ENCODE measurements at places on chromosomes 5 and 9.
A peak's percentile ranks its signal among the peaks of the same experiment; 100 is the strongest.

GRCh38 chr9:97502984-97503861 is 1.8 kb downstream of the TMOD1 start:
- peaks cover 17% of the 10 kb centered on the region for H3K27me3 ChIP-seq
- peak overlapping the region; percentile 24 for H3K27ac ChIP-seq
- H3K36me3 ChIP-seq = peaks cover 8% of the 10 kb centered on the region

GRCh38 chr5:34743878-34744277 is 87.8 kb downstream of the RAI14 start:
- H3K4me3 ChIP-seq = no peak overlapping the region
- no peak overlapping the region for H3K27ac ChIP-seq
- no peaks in the 10 kb centered on the region for H3K27me3 ChIP-seq
- H3K4me1 ChIP-seq = no peaks in the 10 kb centered on the region
- no peaks in the 10 kb centered on the region for H3K36me3 ChIP-seq

GRCh38 chr9:125885405-125886034 is 138.3 kb downstream of the PBX3 start:
- H3K27me3 ChIP-seq = peaks cover 16% of the 10 kb centered on the region
- no peaks in the 10 kb centered on the region for H3K36me3 ChIP-seq
- DNase-seq = no peak
- H3K4me3 ChIP-seq = no peak overlapping the region
- peaks cover 10% of the 10 kb centered on the region for H3K4me1 ChIP-seq

DNA sequence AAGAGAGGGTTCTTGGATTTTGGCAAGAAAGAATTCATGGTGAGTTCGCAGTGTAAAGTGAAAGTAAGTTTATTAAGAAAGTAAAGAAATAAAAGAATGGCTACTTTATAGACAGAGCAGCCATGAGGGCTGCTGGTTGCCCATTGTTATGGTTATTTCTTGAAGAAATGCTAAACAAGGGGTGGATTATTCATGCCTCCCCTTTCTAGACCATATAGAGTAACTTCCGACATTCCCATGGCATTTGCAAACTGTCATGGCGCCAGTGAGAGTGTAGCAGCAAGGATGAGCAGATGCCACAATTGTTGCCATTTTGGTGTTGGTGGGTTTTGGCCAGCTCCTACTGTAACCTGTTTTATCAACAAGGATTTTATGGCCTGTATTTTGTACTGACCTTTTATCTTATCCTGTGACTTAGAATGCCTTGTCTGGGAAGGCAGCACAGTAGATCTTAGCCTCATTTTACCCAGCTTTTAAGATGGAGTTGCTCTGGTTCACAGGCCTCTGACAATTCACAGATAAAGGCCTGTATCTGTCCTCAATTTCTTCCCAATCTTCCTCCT is 1026.1 kb upstream of the DMAC1 start:
- H3K27me3 ChIP-seq = no peaks in the 10 kb centered on the region
- H3K27ac ChIP-seq = no peak overlapping the region
- no peaks in the 10 kb centered on the region for H3K36me3 ChIP-seq
- H3K4me3 ChIP-seq = no peak overlapping the region
- DNase-seq = no peak
- peaks cover 3% of the 10 kb centered on the region for H3K4me1 ChIP-seq

DNA sequence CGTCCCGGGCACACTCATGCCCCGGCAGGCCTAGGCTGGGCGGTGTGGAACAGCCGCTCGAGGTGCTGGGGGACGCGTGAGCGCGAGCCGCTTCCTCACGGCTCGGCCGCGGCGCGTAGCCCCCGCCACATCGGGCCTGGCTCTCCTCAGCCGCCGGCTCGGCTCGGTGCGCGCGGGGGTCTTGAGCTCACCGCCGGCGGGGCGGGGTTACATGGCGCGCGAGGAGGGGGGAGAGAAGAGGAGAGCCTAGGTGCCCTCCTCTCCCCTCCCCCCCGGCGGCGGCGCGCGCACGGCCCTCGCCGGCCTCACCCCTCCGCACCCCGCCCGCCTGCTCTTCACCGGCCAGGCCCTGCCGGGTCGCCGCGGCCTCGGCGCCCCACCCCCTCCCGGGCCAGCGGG is 7.7 kb downstream of the RANBP6 start:
- no peaks in the 10 kb centered on the region for H3K27me3 ChIP-seq
- DNase-seq = peak; percentile 75
- peak overlapping the region; percentile 84 for H3K27ac ChIP-seq

- H3K4me1 ChIP-seq = no peaks in the 10 kb centered on the region
- no peak overlapping the region for H3K4me3 ChIP-seq
- no peaks in the 10 kb centered on the region for H3K27me3 ChIP-seq
- H3K36me3 ChIP-seq = peaks cover 7% of the 10 kb centered on the region
These were observed 42.0 kb downstream of the SLF1 start for GRCh38 chr5:94660506-94660905.

GRCh38 chr5:132054697-132055440 is 5.6 kb upstream of the IL3 start:
- no peak for DNase-seq
- no peaks in the 10 kb centered on the region for H3K36me3 ChIP-seq
- H3K27ac ChIP-seq = peak overlapping the region; percentile 83
- no peak overlapping the region for H3K4me3 ChIP-seq
- H3K4me1 ChIP-seq = peaks cover 54% of the 10 kb centered on the region
- peaks cover 10% of the 10 kb centered on the region for H3K27me3 ChIP-seq

GRCh38 chr5:65916636-65917035 is 9.7 kb upstream of the ERBIN start:
- no peaks in the 10 kb centered on the region for H3K27me3 ChIP-seq
- no peaks in the 10 kb centered on the region for H3K36me3 ChIP-seq
- no peak overlapping the region for H3K27ac ChIP-seq
- DNase-seq = no peak

DNA sequence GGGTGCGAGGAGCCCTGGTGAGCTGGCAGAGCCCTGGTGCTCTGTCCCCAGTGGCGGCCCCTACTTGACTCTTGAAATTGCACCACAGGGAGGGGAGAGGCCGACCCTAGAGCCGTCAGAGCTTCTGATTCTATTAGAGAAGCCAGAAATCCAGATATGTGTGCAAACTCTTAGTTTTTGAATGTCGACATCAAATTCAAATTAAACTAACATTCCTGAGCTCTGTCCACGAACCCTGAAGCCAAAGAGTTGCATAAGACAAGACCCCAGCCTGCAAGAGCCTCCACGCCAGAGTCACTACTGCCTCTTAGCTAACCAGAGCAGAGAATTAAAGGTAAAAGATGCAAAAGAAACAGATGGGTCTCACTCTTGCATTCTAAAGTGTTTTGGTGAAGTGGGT is 29.8 kb upstream of the MSX2 start:
- H3K36me3 ChIP-seq = peaks cover 3% of the 10 kb centered on the region
- peaks cover 73% of the 10 kb centered on the region for H3K27me3 ChIP-seq
- H3K27ac ChIP-seq = no peak overlapping the region
- H3K4me1 ChIP-seq = peaks cover 13% of the 10 kb centered on the region
- H3K4me3 ChIP-seq = no peak overlapping the region

GRCh38 chr9:110745676-110746075 is 77.1 kb downstream of the MUSK start:
- H3K4me3 ChIP-seq = no peak overlapping the region
- H3K27me3 ChIP-seq = no peaks in the 10 kb centered on the region
- H3K4me1 ChIP-seq = no peaks in the 10 kb centered on the region
- no peaks in the 10 kb centered on the region for H3K36me3 ChIP-seq
- no peak for DNase-seq

DNA sequence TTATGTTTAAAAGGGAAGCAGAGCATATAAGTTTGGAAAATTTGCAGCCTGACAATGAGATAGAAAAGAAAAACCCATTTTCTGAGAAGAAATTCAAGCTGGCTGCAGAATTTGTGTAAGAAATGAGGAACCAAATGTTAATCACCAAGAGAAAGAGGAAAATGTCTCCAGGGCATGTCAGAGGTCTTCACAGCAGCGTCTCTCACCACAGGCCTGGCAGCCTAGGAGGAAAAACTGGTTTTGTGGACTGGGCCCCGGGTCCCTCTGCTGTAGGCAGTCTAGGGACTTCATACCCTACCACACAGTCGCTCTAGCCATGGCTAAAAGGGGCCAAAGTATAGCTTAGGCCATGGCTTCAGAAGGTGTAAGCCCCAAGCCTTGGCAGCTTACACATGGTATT is 32.1 kb upstream of the HSD17B4 start:
- H3K36me3 ChIP-seq = peaks cover 4% of the 10 kb centered on the region
- no peak overlapping the region for H3K4me3 ChIP-seq
- H3K27ac ChIP-seq = peak overlapping the region; percentile 67
- DNase-seq = no peak
- H3K27me3 ChIP-seq = peaks cover 33% of the 10 kb centered on the region

DNA sequence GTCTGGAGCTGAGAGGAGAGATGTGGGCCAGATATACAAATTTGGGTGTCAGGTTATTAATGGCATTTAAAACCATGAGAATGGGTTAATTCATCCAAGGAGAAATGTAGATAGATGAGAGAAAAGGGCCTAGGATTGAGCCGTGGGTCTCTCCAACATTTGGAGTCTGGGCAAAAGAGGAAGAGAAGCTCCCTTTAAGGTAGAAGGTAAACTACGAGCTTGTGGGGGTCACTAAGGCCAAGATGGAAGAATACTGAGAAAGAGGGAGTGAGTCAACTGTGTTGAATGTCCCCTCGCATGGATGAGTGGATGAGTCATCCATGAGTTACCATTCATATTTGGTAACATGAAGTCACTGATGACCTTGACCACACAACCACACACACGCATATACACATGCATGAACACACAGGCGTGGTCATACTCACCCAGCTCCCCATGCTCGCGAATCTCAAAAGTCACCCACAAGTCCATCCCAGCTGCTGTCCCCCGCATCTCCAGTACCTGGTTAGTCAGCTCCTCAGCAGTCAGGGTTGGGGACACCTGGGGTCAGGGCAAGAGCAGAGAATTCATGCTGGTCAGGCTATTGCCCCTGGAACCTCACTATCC is 6.8 kb upstream of the FCHSD1 start:
- peaks cover 14% of the 10 kb centered on the region for H3K36me3 ChIP-seq
- peaks cover 6% of the 10 kb centered on the region for H3K4me1 ChIP-seq
- no peak overlapping the region for H3K4me3 ChIP-seq
- no peak for DNase-seq

GRCh38 chr9:133888809-133889491 is 103.2 kb downstream of the VAV2 start:
- no peak overlapping the region for H3K4me3 ChIP-seq
- no peak overlapping the region for H3K27ac ChIP-seq
- H3K4me1 ChIP-seq = no peaks in the 10 kb centered on the region
- H3K36me3 ChIP-seq = no peaks in the 10 kb centered on the region

GRCh38 chr9:101530076-101530711 is 3.5 kb upstream of the RNF20 start:
- H3K27ac ChIP-seq = no peak overlapping the region

DNA sequence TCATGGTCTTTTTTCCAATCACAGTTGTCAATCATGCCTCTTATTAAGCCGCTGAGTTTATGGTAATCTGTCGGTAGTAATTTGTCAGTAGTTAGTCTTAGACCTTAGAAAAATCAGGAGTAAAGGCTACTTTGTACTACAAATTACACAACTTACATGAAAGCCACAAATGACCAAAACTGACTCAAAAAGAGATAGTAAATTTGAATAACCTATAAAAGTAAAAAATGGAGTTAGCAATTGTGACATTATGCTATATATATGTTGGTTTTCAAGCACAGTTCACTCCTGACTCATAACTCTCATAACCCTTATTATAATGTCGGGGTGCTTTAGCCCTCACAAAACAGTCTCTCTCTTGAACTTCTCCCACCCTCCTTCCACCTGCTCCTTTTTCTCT is 251.8 kb downstream of the ROR2 start:
- DNase-seq = no peak
- no peaks in the 10 kb centered on the region for H3K36me3 ChIP-seq
- no peak overlapping the region for H3K4me3 ChIP-seq
- peaks cover 7% of the 10 kb centered on the region for H3K4me1 ChIP-seq

GRCh38 chr5:146378986-146379385 is 40.3 kb downstream of the POU4F3 start:
- no peak overlapping the region for H3K4me3 ChIP-seq
- no peaks in the 10 kb centered on the region for H3K4me1 ChIP-seq
- DNase-seq = no peak
- H3K27me3 ChIP-seq = peaks cover 17% of the 10 kb centered on the region

GRCh38 chr5:115418788-115419187 is 122.3 kb upstream of the CCDC112 start:
- no peak overlapping the region for H3K27ac ChIP-seq
- H3K27me3 ChIP-seq = peaks cover 35% of the 10 kb centered on the region
- peaks cover 3% of the 10 kb centered on the region for H3K36me3 ChIP-seq
- H3K4me3 ChIP-seq = no peak overlapping the region
- DNase-seq = no peak

GRCh38 chr5:82419559-82420332 is 141.6 kb upstream of the RPS23 start:
- no peaks in the 10 kb centered on the region for H3K27me3 ChIP-seq
- no peak overlapping the region for H3K4me3 ChIP-seq
- no peaks in the 10 kb centered on the region for H3K4me1 ChIP-seq
- no peak overlapping the region for H3K27ac ChIP-seq
- no peak for DNase-seq

- DNase-seq = no peak
- H3K36me3 ChIP-seq = no peaks in the 10 kb centered on the region
- H3K27me3 ChIP-seq = peaks cover 17% of the 10 kb centered on the region
- no peak overlapping the region for H3K27ac ChIP-seq
- H3K4me3 ChIP-seq = no peak overlapping the region
These were observed 60.4 kb downstream of the PSAT1 start for GRCh38 chr9:78357165-78357873.

DNA sequence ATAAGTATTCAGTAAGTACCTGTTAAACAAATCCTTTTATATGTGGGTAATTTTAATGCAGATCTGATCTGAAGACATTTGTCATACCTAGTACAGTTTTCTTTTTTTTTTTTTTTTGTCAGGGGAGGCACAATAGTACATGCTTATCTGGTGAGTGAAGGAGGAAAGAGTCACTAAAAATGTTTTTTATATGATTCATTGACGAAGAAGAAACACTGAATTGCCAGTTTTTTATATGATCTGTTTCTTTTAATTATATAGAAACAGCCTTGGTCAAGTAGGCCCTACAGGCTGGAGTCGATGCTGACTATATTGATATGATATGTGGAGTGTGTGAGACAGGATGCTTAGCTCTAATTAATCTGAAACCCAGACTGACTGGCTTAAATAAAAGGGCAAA is 315.2 kb downstream of the PSAT1 start:
- no peaks in the 10 kb centered on the region for H3K27me3 ChIP-seq
- no peak overlapping the region for H3K27ac ChIP-seq
- DNase-seq = no peak
- H3K4me1 ChIP-seq = no peaks in the 10 kb centered on the region
- no peaks in the 10 kb centered on the region for H3K36me3 ChIP-seq

DNA sequence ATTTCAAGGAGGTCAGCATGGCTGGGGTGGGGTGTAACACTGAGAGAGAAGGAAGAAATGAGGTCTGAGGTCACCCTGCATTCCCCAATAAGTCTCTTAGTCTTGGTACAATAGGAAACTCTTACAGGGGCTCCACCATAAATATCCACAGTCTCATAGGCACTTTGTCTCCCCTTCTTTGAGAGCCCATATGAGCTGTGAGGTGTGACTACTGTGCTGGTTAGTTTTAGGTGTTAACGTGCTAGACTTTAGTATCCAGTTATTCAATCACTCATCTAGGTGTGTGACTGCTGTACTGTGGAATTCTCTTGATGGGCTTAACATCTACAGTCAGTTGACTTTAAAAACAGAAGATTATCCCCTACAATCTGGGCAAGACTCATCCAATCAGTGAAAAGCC is 378.1 kb upstream of the RFX3 start:
- no peak overlapping the region for H3K4me3 ChIP-seq
- no peaks in the 10 kb centered on the region for H3K4me1 ChIP-seq
- no peak overlapping the region for H3K27ac ChIP-seq
- no peaks in the 10 kb centered on the region for H3K36me3 ChIP-seq
- peaks cover 12% of the 10 kb centered on the region for H3K27me3 ChIP-seq

- no peak for DNase-seq
- no peak overlapping the region for H3K27ac ChIP-seq
These were observed 27.3 kb downstream of the CPEB4 start for GRCh38 chr5:173915310-173916014.

- H3K4me3 ChIP-seq = peak overlapping the region; percentile 89
- no peaks in the 10 kb centered on the region for H3K36me3 ChIP-seq
- H3K27me3 ChIP-seq = no peaks in the 10 kb centered on the region
- H3K4me1 ChIP-seq = peaks cover 22% of the 10 kb centered on the region
- H3K27ac ChIP-seq = peak overlapping the region; percentile 96
These were observed 33.5 kb upstream of the CRB2 start for GRCh38 chr9:123322273-123323195.

Measured in T-helper 17 cell (primary cell).